ENCODE measurements at places on chromosomes 16 and 17. TPM values are rescaled to one million over a fixed set of nuclear protein-coding genes. Genes with fewer than 3 reads are reported as not detected.

The PERCC1 gene
- total RNA-seq = not detected

DNA sequence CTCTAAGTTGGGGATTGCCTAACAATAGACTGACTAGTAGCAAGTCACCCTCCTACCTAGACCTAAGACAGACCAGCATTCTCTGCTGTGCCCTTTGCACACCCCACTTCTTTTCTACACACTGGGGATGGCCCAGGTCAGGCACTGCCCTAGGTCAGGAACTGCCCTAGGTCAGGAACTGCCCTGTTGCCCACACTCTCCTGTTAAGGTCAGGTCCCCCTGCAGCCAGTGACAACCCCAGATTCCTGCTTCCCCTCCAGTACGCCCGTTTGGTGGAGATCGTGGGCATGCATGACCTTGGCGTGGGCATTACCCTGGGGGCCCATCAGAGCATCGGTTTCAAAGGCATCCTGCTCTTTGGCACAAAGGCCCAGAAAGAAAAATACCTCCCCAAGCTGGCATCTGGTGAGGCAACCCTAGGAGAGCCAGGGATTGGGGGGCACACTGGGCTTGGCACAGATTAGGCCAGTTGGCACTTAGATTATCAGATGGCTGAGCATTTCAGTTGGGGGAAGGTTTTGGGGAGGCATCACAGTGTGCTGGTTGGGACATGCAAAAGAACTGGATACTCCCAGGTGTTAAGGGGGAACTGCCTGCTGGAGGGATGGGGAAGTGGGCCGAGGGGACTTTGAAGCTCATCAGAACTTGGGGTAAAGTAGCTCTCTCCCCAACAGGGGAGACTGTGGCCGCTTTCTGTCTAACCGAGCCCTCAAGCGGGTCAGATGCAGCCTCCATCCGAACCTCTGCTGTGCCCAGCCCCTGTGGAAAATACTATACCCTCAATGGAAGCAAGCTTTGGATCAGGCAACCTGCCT lies 1.7 kb downstream of the ACADVL start:
- H3K4me1 ChIP-seq = peaks cover 54% of the 10 kb centered on the region
- H3K4me3 ChIP-seq = peak overlapping the region; percentile 95
- H3K27me3 ChIP-seq = no peaks in the 10 kb centered on the region
- DNase-seq = no peak
- peak overlapping the region; percentile 99 for H3K27ac ChIP-seq

- H3K4me1 ChIP-seq = peaks cover 50% of the 10 kb centered on the region
- DNase-seq = no peak
- no peaks in the 10 kb centered on the region for H3K27me3 ChIP-seq
- peak overlapping the region; percentile 83 for H3K4me3 ChIP-seq
- H3K27ac ChIP-seq = peak overlapping the region; percentile 94
These were observed 527 bp downstream of the EIF5A start for GRCh38 chr17:7307686-7308624.

GRCh38 chr17:2797637-2798036 lies 1.4 kb downstream of the RAP1GAP2 start:
- H3K27me3 ChIP-seq = no peaks in the 10 kb centered on the region
- no peak overlapping the region for H3K4me3 ChIP-seq
- H3K4me1 ChIP-seq = no peaks in the 10 kb centered on the region

- no peak overlapping the region for H3K4me3 ChIP-seq
- H3K4me1 ChIP-seq = peaks cover 13% of the 10 kb centered on the region
- no peak for DNase-seq
- no peaks in the 10 kb centered on the region for H3K36me3 ChIP-seq
- H3K27me3 ChIP-seq = no peaks in the 10 kb centered on the region
- no peak overlapping the region for H3K27ac ChIP-seq
These were observed 20.5 kb downstream of the SRCIN1 start for GRCh38 chr17:38585056-38585917.

DNA sequence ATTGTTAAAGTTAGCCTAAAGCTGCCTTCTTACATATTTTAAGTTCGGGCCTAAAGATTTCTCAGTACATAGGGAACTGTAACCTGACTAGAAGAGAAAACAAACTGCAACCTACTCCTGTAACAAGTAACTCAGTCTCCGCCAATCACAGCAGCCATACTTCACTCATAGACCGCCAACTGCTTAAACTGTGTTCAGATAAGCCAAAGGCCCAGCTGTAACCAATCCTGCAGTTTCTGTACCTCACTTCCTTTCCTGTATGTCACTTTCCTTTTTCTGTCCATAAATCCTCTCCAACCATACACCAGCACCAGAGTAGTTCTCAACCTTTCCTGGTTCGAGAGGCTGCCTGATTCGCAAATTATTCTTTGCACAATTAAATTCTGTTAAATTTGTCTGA lies 41.5 kb downstream of the GLG1 start:
- no peaks in the 10 kb centered on the region for H3K36me3 ChIP-seq
- no peak overlapping the region for H3K4me3 ChIP-seq
- H3K27ac ChIP-seq = no peak overlapping the region
- peaks cover 61% of the 10 kb centered on the region for H3K4me1 ChIP-seq
- no peaks in the 10 kb centered on the region for H3K27me3 ChIP-seq
- no peak for DNase-seq

The DNAH17 gene
- 2.0 TPM for total RNA-seq

DNA sequence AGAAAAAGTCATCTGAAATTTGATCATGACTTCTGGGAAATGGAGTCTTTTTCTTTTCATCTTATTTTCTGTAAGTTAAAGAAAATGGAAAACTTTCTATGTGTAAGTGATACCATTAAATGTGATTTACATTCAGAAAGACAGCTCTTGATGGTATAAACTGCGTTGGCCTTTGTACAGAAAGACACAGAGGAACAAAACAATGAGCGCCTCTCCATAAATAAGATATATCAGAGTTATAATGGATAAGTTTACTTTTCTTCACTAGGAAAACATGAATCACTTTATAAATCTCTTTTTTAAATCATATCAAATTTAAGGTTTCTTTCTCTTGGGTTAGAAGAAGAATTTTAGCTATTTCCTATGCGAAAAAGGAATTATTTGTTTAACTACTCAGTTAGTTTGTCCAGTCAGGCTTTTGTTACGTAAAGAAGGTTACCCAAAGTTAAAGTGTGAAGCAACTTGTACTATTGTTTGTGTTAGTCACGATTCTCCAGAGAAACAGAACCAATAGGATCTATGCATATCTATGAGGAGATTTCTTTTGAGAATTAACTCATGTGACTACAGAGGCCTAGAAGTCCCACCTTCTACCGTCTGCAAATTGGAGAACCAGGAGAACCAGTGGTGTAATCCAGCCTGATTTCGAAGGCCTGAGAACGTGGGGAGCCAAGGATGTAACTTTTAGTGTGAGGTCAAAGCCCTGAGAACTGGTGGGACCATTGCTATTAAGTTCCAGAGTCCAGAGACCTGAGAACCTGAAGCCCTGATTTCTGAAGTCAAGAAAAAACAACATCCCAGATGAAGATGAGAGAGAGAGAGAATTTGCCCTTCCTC lies 295.4 kb upstream of the KCNJ16 start:
- no peak overlapping the region for H3K4me3 ChIP-seq
- no peak overlapping the region for H3K27ac ChIP-seq
- H3K36me3 ChIP-seq = no peaks in the 10 kb centered on the region
- H3K4me1 ChIP-seq = no peaks in the 10 kb centered on the region
- DNase-seq = no peak

The IRX5 gene
- total RNA-seq = 11.0 TPM

GRCh38 chr16:89300311-89300975 lies 82.9 kb downstream of the ZNF778 start:
- H3K4me1 ChIP-seq = peaks cover 55% of the 10 kb centered on the region
- no peak overlapping the region for H3K4me3 ChIP-seq
- H3K36me3 ChIP-seq = no peaks in the 10 kb centered on the region
- H3K27me3 ChIP-seq = no peaks in the 10 kb centered on the region
- no peak for DNase-seq

DNA sequence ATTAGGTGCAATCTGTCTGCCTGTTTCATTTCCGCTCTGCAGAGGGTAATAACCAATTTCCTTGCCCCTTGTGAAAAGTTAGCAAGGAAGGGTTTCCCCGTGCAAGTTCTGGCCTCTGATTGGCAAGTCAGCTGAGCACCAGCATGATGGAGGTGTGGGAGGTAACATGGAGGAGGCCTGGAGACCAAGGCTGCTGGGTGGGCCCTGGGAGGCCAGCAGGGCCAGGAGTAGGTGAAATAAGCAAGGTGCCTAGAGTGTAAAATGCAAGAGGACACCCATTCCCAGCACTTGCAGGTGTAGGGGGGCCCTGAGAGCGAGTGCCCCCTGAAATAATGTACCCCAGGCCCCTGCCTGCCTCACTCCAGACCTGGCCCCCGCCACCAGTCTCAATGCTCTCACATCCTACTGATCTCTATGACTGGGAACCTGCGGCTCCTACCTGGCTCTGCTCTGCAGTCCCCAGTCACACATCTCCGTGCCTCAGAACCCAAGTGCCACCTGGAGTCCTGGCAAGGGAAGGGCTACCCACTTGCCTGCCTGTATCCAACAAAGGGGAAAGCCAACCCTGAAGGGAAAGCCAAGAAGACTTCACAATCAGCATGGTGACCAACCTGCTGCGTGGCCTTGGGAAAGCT lies 116.2 kb downstream of the C16orf78 start:
- no peak overlapping the region for H3K4me3 ChIP-seq
- H3K36me3 ChIP-seq = no peaks in the 10 kb centered on the region
- DNase-seq = no peak
- H3K27me3 ChIP-seq = no peaks in the 10 kb centered on the region

The TMIGD1 gene
- total RNA-seq = not detected

- H3K27ac ChIP-seq = no peak overlapping the region
- H3K36me3 ChIP-seq = no peaks in the 10 kb centered on the region
- H3K4me1 ChIP-seq = no peaks in the 10 kb centered on the region
- H3K4me3 ChIP-seq = no peak overlapping the region
- no peak for DNase-seq
These were observed 51.8 kb upstream of the JPH3 start for GRCh38 chr16:87550495-87550961.

The ACAP1 gene
- total RNA-seq = 7.6 TPM

DNA sequence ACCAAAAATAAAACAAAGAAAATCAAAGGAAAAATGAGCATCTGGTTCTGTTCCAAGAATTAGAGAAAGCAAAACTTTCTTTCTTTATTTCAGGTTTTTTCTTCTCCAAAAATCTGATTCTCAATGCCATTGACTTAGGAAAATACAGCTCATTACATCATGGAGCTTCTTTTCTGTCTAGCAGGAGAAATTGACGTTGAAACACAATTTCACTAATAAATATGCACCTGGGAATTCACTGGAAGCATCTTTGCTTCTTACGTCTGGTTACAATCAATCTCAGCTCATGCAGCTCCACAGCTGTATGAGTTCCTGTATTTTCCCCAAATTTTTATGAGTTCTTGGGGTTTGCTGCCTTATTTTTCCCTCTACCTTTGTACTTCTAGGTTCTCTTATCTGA lies 1568.6 kb upstream of the GOT2 start:
- H3K4me1 ChIP-seq = no peaks in the 10 kb centered on the region
- H3K36me3 ChIP-seq = no peaks in the 10 kb centered on the region
- DNase-seq = no peak

DNA sequence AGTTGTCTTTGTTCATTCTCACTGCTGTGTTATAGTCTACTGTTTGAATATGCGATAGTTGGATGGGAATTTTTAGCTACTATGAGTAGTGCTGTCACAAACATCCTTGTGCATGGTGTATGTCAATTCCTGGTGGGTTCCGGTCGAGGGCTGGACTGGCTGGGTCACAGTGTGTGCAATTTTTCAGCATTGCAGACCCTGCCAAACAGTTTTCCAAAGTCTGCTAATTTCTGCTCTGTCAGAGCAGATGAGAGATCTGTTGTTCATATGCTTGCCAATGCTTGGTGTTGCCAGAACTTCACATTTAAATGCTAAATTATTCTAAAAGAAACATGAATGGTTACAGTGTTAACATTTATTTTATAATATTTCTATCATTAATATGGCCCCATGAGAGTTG lies 3.6 kb upstream of the C16orf96 start:
- no peaks in the 10 kb centered on the region for H3K27me3 ChIP-seq
- no peak for DNase-seq
- no peak overlapping the region for H3K4me3 ChIP-seq
- H3K27ac ChIP-seq = no peak overlapping the region

GRCh38 chr17:74916136-74916850 lies 6.8 kb downstream of the USH1G start:
- H3K27me3 ChIP-seq = no peaks in the 10 kb centered on the region
- DNase-seq = no peak
- no peak overlapping the region for H3K4me3 ChIP-seq
- H3K4me1 ChIP-seq = peaks cover 7% of the 10 kb centered on the region
- no peaks in the 10 kb centered on the region for H3K36me3 ChIP-seq
- H3K27ac ChIP-seq = no peak overlapping the region

The HS3ST3B1 gene
- 5.9 TPM for total RNA-seq

Measured in vagina (tissue), 2 donors.